Epithelial cell of esophagus (primary cell): ENCODE measurements at places on chromosomes 2 and 18.

DNA sequence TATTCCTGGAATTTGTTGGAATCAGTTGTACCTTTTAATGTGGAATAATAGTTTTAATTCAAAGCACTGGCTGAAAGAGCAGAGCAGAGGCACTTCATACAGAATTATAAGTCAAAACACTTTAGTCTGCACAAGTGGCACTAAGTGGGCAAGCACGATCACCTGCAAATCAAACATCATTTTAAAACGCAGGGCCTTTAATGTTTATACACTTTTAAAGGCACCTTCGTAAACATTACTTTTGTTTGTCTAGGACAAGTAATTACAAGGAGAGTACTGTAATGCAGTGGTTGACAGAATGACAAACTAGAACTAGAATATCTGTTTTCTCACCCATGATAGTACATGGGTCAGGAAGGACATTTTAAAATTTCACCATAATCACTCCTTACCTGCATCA, 36.4 kb downstream of the LANCL1 start:
- DNase-seq = no peak

- no peak for DNase-seq
Observed at GRCh38 chr2:156944871-156945270, 312.6 kb upstream of the GALNT5 start.

DNA sequence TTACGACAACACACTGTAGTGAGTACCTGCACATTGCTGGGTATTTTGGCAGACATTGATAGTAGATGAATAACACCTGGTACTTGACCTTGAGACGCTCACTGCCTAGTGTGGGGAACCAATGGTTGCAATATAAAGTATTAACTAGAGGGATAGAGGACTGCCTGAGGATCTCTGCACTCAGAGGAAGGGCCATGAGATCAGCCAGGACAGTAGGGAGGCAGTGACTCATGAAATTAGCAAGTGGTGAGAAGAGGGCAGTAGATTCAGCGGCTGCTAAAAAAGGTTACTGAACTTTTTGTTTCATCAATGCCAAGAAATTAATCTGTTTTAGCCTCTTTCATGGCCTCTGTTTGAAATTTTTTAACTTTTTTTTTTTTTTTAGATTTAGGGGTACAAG, 250.8 kb upstream of the TCF4 start:
- DNase-seq = no peak

- DNase-seq = peak; percentile 11
Observed at GRCh38 chr2:241890524-241891235, 21.2 kb downstream of the RTP5 start.
